ENCODE measurements at places on chromosomes 6 and 20.

DNA sequence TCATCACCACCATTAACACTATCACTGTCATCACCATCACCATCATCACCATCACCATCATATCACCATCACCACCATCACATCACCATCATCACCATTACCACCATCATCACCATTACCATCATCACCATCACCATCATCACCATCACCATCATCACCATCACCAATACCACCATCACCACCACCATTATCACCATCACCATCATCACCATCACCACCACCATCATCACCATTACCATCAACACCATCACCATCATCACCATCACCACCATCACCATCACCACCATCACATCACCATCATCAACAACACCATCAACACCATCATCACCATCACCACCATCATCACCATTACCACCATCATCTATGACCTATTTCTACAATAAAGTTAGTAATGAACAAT, 86.1 kb upstream of the PDE10A start:
- no peak for DNase-seq

GRCh38 chr6:45922728-45923351, 92.8 kb downstream of the CLIC5 start:
- DNase-seq, result peak; percentile 69

GRCh38 chr6:121503589-121503991, 68.1 kb downstream of the GJA1 start:
- no peak for DNase-seq

- no peak for DNase-seq
These were observed 55.8 kb downstream of the KIF6 start for GRCh38 chr6:39669207-39669972.

DNA sequence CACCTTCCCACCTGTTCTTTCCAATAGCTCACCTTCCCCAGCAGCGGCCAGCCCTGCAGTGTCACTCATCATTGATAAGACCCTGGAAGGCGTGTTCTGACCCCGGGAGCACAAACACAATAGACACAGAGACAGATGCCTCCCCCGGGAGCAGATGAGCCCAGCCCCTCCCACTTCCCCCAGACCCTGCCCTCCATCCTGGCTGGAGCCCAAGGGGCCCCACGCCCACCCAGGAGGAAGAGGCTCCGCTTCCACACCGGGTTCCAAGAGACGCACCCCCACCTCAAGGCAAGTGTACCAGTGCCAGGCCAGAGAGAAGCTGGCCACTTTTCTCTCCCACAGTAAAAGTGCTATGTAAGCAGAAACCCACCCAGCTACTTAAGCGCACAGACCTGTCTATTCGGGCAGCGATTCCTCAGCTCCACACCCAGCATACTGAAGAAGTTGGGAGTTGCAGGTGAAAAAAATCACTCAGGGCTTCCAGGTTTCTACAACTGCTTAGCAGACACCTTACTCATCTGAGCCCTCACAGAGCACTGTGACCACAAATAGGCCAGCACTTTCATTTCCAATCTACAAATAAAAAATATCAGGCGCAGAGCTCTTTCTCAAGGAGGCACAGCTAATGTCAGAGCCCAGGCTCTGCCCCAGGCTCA, 93.4 kb upstream of the NXT1 start:
- no peak for DNase-seq

- DNase-seq, result no peak
These were observed 91.5 kb downstream of the EPHA7 start for GRCh38 chr6:93327857-93328256.

DNA sequence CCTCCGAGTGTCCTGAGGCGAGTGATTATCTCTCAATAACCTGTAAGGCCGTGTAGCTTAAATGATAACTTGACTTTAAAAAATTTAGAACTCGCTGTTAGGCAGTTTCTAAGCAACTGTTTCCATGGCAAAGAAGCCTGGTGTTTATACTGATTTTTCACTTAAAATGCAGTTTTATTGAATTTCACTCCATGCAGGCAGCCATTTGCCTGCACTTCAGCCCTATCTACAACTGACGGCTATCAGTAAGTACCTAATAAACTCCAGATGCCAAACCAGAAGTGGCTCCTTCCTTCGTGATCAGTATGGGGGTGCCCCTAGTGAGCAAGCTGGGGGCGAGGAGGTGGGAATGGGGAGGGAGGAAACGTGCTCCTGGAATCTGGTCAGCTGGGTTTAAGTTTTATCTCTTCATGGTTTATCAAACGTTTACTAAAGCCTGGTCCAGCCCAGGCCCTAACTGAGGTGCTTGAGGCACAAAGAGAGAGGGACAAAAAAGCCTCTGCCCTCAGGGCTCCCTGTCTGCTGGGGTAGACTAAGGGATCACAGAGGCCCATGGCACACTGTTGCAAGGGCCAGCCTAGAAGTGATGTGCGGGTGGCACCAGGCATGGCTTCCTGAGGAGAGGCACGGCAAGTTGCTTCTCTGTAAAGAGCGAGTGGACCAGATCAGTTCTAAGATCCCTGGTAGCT, 45.5 kb downstream of the TTI1 start:
- no peak for DNase-seq

- no peak for DNase-seq
These were observed 42.5 kb upstream of the TGM3 start for GRCh38 chr20:2253256-2253655.

DNA sequence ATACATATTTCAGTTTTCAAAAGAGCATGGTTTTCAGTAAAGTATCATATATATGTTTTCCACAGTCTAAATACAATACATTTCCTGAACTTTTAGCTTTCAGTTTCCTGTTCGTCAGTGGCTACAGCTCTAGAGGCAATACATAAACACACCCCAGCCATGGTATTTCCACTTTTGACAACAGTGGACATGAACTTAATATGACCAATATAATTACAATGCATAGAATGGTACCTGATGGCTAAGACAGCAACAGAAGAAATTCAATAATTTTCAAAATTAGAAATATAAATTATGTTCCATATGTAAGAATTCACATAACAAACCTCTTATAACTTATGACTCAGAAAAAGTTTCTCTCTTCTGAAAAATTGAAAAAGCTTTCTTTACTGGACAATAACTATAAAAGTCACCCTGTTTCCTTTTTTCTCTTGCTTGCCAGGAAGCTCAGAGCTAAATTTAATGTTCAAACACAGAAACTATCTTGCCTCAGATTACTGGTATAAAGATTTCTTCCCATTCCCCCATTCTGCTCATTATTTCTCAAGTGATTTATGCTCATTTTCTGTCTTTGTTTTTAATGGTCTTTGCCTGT, 19.2 kb downstream of the FKBP5 start:
- DNase-seq, result no peak

- DNase-seq, result no peak
These were observed 9.4 kb downstream of the ADTRP start for GRCh38 chr6:11769244-11769643.

GRCh38 chr6:170308761-170309160, 2.2 kb downstream of the FAM120B start:
- no peak for DNase-seq

DNA sequence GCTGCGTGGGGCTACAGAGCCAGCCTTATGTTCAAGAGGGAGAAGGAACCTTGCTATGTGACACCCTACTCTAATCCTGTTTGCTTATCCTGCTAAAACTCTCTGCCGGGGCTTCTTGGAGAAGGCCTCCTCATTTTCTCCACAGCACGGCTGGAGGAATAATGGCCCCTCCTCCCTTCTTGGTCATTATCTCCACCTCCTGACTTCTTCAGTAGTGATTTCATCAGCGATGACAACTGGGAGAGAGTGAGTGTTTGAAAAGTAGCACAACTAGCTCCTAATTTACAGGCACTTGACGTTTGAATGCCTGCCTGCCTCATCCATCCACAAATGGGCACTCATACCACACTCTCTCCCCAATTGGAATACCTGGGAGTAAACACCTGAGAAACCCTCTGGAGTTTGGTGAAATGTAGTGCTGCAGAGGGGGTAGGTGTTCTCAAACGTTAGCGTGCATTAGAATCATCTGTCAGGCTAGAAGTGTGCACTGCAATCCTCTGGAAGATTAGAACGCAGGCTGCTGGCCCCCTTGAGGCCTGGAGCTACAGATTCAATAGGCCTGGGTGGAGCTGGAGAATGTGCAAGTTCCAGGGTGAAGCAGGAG, 148.5 kb downstream of the FOXC1 start:
- DNase-seq, result no peak

GRCh38 chr20:35284992-35285805, 627 bp upstream of the EIF6 start:
- no peak for DNase-seq

GRCh38 chr6:130167655-130168054, 55.1 kb downstream of the SAMD3 start:
- no peak for DNase-seq
